ENCODE measurements at places on chromosomes 2 and 18.

GRCh38 chr2:236194786-236195185 lies 26.6 kb upstream of the GBX2 start:
- DNase-seq: no peak

DNA sequence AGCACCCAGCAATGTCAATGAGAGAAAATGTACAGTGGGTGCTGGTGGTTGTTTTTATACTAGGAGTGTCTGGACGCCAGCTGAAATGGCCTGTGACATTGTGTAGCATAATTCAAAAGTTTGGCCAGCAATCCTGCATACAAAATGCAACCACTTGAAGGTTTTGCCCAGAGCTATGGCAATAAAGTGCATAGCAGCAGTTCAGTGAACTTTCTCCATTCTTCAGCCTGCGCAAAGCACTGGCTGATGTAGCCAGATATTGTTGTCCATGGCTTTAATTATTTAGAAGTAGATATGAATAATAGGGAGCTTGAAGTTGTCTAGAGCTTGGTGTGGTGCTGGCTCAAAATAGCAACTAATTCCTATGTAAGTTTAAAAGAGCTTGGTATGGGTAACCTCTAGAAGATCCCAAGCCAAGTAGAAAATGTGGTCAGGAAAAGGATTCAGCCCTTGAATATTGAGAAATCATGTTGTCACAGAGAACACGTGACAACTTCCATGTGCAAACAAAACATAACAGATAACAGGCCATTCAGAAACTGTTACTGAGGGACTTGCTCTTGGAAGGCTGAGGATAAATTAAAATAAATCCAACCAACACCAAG lies 33.3 kb upstream of the PGAP1 start:
- no peak for DNase-seq

DNA sequence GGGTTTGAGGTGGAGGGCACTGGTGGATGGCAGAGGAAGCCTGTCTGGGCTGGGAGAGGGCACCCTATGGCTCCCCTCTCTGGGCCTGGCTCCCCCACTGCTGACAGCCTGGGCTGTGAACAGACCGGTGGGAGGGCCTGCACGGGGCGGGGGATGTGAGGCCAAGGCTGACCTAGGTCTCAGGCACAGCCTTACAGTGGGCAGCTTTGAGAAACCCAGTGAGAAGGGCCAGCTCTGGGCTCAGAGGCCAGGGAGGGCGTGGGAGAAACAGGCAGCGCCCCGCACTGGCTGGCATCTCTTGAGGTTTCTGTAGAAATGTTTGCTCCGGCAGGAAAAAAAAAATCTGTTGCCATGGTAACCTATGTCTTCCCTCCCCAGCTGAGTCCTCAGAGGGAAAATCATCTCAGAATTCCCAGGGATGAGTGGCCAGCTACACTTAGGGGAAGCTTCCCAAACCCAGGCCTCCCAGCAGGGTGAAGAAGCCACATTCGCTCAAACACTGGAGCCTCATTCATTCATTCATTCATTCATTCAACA lies 71.7 kb upstream of the TAF1B start:
- no peak for DNase-seq

GRCh38 chr2:150357770-150358467 lies 129.5 kb downstream of the RND3 start:
- DNase-seq: no peak

- DNase-seq: peak; percentile 63
These were observed 10.3 kb upstream of the CHST10 start for GRCh38 chr2:100427627-100428258.

- no peak for DNase-seq
These were observed 97.0 kb downstream of the KYNU start for GRCh38 chr2:142974288-142975024.

DNA sequence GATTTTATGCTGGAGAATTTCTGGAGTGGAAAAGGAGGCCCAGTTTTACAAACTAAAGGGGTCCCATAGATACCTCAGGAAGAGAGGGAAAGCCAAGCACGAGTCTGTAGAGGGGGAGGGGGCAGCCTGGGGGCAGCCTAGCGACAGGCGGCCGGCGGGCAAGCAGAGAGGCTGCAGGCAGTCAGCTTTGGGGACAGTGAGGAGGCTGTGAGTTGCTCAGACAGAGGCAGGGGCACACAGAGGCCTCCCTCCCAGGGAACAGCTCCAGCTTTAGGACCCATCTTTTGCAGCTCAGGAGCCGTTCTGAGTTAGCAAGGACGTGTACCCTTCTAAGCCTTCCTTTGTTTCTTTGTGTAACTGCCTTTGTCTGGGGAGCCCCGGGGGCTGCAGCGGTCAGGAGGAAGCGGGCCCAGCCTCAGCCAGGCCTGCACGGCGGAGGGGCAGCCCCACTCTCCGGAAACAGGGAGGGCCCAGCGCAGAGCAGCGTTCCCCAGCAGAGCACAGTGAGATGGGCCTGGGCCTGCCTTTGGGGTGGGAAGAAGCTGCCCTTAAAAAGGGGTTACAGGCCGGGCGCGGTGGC lies 41.1 kb upstream of the RALBP1 start:
- DNase-seq: no peak
